ENCODE measurements at places on chromosomes 7 and 10.

DNA sequence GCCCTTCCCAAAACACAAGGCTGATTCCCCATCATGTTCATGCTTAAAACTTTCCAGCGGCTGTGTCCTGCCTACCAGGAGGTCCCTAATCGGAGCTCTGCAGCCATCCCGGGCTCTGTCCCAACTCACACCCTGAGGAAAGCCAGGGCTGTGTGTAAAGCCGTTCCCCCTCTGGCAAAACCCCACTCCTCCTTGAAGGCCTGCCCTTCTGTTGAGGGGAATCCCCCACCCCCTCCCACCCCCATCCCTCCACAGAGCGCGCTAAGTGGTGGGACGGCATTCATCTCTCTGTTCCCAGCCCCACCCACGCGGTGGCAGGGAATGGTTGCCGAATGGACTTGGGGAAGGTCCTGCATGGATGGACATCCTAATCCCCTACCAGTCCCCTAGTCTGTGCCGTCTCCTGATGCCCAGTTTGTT, 667 bp upstream of the TMEM120A start:
- no peak for DNase-seq

DNA sequence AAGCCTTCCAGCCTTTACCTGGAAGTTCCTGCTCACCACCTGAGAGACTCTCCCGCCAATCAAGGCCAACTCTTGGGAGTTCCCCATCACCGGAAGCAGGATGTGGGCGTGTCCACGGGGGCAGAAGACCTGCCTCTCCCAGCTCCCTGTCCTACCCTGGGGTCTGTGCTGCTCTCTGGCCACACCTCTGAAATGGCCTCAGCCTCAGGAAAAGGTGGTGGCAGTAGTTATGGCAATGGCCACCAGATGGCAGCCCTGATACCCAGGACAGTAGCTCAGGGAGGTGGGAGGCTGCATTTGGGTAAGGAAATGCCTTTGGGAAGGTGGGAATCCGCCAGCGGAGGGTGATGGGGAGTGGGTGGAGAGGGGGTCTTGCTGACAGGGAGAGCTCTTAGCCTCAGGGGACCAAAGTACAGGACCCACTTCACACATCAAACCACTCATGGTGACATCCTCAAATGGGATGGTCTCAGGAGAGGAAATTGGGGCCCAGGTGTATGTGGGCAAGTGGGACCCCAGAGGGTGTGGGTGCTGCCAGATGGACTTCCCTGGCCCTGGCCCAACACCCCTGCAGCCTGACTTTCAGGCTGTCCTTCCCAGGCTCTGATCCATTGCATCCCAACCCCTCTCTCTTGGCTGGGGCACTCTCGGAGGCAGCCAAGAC, 33.9 kb downstream of the KAZALD1 start:
- peak; percentile 17 for DNase-seq

GRCh38 chr10:1545524-1545923, 191.8 kb downstream of the ADARB2 start:
- DNase-seq, result no peak

DNA sequence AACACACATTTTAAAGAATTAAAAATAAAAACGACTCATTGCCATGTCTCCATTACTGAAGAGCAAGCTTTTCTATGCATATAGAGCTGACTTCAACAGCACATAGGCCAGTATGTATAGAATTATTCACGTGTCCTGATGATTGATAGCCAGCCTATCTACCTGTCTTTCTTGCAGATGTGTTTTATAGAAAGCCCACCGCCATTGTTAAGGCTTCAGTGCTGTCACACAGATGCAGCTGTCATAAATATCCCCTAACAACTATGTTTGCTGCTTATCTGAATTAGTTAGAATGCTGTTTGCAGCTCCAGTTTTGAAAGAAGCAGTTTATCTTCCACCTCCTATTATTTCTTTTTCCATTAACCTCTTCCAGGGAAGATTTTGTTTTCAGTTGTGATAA, 235.9 kb downstream of the SLC25A13 start:
- no peak for DNase-seq

- DNase-seq, result peak; percentile 17
These were observed 347.2 kb downstream of the SDK1 start for GRCh38 chr7:3648276-3648675.

GRCh38 chr10:11063856-11064255, 46.2 kb downstream of the CELF2 start:
- no peak for DNase-seq

DNA sequence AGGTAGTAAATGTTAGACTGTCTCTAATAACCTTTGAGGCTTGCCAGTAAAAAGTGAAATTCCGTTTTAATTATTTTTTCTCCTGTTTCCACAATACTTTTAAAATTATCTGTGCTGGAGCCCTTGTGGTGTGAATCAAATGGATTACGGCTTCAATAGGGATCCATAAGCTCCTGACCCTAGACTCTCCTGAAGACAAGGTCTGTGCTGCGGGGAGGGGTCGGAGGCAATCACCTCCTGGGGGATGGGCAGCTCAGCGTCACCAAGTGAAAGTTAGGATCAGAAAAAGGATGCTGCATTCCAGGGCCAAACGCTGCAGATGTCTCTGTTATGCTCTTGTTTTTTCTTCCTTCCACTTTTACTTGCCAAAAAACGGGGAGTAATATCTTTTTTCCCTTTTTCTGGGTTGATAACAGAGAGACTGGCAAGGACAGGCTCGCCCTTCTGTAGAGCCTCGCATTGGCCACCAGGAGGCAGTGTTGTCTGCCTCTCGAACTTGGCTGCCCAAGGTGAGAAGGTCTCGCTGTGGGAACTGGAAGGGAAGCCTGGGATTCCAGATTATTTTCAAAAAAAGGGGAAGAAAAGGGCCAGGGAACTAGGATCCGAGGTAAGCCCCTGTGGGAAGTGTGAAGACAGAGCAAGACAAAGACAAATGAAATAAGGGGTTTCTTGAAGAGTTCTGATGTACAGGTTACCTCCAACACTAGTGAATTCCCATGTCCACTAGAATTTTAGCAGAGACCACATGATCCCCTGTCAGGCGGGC, 621.9 kb downstream of the ACTR3B start:
- no peak for DNase-seq

GRCh38 chr7:38323156-38323555, 49.7 kb upstream of the TARP start:
- peak; percentile 14 for DNase-seq

- DNase-seq, result peak; percentile 99
These were observed 259.1 kb downstream of the KLF6 start for GRCh38 chr10:3525832-3526449.

- DNase-seq, result peak; percentile 22
These were observed 105.7 kb downstream of the HOXA1 start for GRCh38 chr7:26989897-26990670.

- DNase-seq, result peak; percentile 65
These were observed 382.0 kb upstream of the ADARB2 start for GRCh38 chr10:2119316-2119715.

DNA sequence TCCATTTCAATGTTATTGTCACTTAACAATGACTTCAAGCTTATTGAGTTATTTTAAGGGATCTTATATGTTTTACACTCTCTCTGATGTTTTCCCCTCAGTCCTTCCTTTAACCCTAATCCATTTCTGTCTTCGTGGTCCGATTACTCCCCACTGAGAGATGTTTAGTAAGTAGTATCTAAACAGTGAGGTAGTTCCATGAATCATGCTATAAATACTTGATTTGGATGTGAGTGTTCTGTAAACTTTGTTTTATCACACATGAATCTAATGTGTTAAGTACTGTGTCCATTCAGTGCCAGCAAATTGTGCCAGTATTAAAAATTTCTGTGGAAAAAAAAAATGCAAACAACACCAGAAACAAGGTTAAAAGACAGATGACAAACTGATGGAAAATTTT, 18.6 kb downstream of the RPP30 start:
- peak; percentile 12 for DNase-seq

- DNase-seq, result no peak
These were observed 57.6 kb downstream of the SORBS1 start for GRCh38 chr10:95503526-95503925.

DNA sequence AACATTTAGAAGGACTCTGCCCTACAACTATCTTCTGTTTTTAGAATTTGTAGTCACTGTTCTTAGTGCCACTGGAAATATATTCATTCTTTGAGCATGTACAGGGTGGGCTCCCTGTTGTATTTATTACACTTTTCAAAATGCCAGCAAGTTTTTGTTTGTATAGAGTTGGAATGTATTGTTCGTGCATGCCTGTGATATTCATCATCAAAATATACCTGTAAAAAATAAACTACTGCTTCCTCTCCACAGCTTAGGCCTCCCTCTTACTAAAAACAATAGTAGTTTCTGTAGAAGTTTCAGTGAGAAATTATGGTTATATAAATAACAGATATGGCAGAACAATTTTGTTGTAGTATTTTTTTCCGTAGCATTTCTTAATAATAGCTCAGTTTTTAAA, 61.6 kb downstream of the NHLRC2 start:
- no peak for DNase-seq

DNA sequence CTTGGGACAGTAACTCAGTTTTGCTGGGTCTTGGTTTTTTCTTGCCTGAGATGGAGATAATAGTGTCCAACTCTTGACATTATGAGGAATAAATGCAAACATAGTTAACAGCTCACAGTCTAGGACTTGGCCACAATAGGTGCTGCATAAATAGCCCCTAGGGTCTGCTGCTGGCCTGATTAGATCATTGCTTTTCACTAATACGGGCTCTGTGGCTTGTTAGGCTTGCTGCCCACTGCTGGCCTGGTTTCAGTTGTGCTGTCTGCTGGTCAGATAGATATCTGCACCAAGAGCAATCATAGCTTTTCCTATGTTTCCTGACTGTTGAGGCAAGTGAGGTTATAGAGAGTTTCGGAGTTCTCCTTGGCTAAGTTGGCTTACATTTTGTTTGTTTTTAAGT, 246.1 kb downstream of the DNAJB9 start:
- no peak for DNase-seq

DNA sequence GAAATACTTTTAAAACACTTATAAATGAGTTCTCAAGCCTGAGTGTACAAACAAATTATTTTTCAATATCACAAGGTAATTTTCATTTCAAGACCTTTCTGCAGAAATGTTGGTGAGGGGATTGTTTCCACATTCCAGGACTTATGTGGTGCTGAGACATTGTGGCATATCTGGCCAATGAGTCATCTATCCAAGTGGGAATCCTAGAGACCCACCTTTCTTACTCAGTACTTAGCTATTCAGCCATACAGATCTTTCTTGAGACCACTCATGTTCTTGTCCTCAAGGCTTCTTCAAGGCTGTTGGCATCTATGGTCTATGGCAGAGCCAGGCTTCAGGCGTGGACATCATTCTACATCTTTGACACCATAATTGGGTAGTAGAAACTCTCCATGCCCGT, 225.4 kb downstream of the DKK1 start:
- peak; percentile 82 for DNase-seq

- DNase-seq, result peak; percentile 0
These were observed 137.9 kb upstream of the HDAC9 start for GRCh38 chr7:18357691-18358090.

GRCh38 chr10:22690614-22691431, 23.6 kb downstream of the PIP4K2A start:
- DNase-seq, result no peak

- no peak for DNase-seq
These were observed 34.4 kb upstream of the GRM8 start for GRCh38 chr7:127287133-127287532.

DNA sequence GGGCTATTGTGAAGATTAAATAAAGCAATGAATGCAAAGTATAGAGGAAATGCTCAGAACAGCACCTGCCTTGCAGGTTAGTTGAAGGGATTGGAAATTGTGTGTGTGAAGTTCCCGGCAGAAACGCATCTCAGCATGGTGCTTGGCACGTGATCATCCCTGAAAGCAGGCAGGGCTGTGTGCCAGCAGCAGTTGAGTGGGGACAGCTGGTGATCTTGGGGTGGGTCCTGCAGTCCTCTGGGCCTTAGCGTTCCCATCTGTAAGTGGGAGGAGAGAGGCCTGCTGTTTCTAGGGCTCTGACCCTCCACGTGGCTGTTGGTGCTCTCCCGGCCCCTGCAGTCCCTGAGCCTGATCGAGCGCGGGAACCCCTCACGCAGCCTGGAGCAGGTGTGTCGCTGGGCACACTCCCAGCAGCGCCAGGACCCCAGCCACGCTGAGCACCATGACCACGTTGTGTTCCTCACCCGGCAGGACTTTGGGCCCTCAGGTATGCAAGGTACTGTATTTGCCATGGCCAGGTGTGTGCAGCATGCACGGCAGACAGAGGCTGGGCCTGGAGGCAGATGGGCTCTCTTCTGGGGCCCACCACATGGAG, 55.3 kb downstream of the TBATA start:
- no peak for DNase-seq

DNA sequence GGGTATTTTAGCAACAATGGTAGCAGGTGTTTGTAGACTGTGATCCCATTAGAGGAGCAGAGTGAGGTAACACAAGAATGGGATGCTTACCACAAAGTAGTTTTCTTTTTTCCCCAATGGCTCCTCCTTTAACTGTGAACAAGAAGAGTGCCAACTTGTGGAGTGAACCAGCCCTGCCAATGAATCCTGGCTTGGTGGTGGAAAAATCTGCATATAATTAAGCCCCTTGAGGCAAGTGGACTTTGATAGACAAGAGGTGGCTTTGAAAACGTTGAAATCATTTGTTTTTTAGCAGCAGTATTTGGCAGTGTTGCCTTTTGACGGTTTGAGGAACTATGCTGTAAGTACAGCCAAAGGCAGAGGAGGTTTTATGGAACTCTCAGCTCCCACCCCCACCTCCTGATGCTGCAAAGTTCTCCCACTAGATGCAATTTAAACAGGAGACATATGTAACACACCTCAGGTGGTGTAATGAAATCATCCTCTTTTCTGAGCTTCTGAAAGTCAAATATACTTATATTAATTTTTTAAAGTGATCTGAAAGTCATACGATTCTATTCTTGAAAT, 295.6 kb downstream of the DPP6 start:
- DNase-seq, result no peak

GRCh38 chr10:22245567-22245966, 27.8 kb upstream of the EBLN1 start:
- peak; percentile 59 for DNase-seq

GRCh38 chr10:48317321-48317990, 11.0 kb downstream of the MAPK8 start:
- DNase-seq, result peak; percentile 20

Data from astrocyte (in vitro differentiated cells and primary cell).